ENCODE measurements at places on chromosomes 3 and 15. TPM values are rescaled to one million over a fixed set of nuclear protein-coding genes. Genes with fewer than 3 reads are reported as not detected.

The RPUSD2 gene
- total RNA-seq: 10.1 TPM

The TLR9 gene
- total RNA-seq: not detected

DNA sequence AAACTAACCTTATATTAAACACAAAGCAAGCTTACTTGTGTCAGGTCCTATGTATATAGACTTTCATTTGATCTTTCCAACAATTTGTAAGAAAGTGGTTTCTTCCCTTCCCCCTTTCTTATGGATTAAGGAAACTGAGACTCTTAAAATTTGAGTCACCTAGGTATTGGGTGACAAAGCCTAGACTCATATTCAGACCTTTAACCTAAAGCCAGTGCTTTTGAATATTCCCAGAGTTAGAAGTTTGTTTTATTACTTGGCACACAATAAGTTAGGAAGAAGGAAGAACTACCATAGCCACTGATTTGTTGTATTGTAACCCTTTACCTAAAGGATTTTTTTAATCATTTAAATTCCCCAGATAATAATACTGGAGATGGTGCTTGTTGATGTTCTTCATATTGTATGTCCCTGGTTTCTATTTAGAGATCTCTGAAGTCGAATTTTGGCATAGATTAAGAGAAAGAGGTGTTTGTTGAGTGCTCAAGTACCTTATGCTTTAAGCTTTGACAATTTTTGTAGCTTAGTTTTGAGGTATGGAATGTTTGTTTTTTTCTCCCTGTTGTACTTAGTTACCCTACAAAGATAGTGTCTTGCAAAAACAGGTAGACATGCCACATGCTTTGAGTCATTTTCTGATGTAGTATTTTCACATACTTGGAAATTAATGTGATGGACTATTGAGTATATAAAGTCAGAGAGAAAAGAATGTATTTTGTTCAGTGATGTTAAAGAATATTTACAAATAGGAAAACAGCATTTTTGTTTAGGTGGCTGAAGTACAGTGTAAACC is 11.2 kb downstream of the TSC22D2 start:
- no peak for DNase-seq

GRCh38 chr3:110015231-110015963 is 678.1 kb upstream of the DPPA4 start:
- no peak for DNase-seq

GRCh38 chr15:30827625-30828303 is 76.0 kb upstream of the FAN1 start:
- DNase-seq: no peak

DNA sequence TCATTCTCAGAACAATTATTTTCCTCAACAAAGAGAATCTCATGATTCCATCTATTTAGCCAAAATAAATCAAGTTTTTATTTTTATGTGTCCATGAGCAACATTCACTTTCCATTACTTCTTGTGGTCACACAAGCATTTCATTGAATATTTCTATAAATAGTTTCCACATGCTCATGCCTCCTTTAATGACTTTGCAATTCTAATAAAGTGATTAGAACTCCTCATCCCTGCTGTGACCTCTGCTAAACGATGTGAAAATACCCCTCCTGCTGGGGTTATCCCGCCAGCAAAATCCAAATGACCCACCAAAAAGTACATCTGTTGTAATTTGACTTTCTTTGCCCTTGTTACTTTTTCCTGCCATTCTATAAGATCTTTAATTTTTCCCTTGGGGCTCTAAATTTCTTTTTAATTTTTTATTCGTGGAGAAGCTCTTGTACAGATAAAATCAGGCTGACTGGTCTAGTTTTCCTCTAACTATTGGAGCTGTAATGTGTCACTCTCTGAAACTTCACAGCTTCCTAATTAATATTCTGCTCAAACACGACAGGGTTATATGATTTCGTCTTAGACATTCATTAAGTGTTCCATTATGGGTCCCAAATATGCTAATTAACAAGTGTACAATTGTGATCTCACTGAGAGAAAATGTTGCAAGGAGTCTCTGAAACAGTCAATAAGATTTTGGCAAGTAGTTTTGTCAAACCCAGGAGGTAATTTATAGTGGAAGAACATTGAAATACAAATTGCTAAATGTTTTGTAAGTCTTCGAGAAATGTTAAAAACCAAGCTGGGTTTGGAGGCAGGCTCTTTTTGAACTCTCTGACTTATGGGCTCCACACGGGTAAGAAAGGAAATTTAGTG is 533.1 kb upstream of the NAALADL2 start:
- DNase-seq: no peak

GRCh38 chr3:148829926-148830325 is 2.3 kb downstream of the CPB1 start:
- DNase-seq: no peak

- DNase-seq: no peak
Observed at GRCh38 chr3:148998715-148999423, 7.5 kb downstream of the GYG1 start.

Measured in epithelial cell of proximal tubule (primary cell).